COLO829 (cell line): ENCODE measurements at places on chromosomes 11 and 22.

DNA sequence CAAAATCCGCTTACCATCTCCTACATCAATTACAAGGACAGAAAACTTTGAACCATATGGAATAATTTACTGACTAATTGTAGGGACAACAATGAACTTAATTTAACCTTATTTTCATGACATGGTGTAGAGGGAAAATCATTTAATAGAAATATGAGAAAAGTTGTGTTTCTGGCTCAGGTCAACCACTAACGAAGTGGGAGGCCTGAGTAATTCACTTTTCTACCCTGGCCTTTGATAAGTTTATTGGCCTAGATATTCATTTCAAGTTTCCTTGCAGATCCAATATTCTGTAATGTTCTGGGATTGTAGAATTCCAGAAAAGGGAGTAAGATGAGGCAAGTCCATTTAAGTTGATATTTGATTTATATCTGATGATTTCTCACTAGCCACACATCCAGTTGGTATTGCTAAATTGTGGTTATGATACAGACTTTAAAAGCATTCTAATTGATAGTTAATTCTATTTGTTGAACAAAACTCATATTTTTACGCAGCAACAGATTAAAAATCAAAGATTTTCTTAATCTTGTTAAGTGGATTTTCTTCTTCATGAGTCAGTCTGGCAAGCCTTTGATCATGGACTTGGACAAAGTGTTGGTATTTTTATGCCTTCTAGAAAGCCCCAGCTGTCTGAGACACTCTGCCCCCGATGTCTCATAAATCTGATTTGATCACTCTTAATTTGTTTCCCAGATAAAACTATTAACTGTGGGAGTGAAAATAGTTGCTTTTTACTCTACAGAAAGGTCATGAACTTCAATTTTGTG is 336.5 kb downstream of the TMEM135 start:
- no peak for DNase-seq

DNA sequence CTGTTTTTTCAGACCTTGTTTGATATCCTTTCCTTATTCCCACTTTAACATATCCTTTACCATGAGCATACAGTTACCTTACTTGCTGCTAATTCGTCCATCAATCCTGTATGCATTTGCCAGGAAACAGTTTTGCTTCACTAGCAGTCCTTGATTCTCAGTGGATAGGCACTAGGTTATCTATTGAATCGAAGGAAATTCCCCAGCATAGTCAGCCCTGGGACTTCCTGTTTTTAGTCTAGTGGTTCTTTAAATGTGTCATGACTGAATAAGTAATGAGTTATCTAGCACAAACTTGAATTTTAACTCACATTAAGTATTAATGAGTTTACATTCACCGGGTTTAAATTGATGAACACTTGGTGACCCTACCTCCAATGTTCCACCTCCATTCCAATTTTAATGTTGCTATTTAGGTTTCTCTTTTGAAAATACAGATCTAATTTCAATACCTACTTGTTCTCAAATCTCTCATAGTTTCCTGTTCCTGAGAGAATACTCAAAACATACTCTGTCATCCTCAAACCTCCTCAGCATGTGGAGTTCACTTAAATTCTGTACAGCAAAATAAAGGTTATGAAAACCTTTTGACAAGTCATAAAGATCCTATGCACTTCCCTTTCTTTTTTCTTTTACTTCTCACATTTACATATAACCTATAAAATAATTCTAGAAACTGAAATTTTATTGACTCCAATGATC is 1375.1 kb upstream of the TENM4 start:
- DNase-seq: no peak

GRCh38 chr11:113288286-113288863 is 26.0 kb upstream of the TTC12 start:
- no peak for DNase-seq

DNA sequence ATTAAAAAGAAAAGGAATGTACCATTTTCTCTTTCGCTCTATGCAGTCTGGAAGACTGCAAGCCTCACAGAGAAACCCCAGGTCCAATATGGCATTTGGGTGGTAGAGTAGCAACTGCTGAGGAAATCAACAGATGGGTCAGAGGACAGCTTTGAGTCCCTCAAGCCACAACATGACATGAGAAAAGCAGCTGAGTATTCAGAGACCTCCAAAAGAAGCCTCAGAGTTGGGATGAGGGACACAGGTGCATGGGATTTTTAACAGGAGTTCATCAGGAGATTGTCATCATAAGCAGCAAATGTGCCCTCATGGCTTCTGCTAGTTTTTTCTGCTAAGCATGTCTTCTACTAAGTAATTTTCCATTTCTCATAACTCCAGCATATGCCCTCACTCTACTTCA is 111.6 kb downstream of the BLID start:
- no peak for DNase-seq

- DNase-seq: peak; percentile 90
Observed at GRCh38 chr11:6321961-6322362, 1.7 kb upstream of the CAVIN3 start.

- no peak for DNase-seq
Observed at GRCh38 chr11:83200035-83200434, 6.5 kb downstream of the ANKRD42 start.

GRCh38 chr22:23098230-23098705 is 27.9 kb downstream of the GNAZ start:
- no peak for DNase-seq

- DNase-seq: no peak
Observed at GRCh38 chr11:72233056-72233772, 8.6 kb downstream of the INPPL1 start.

DNA sequence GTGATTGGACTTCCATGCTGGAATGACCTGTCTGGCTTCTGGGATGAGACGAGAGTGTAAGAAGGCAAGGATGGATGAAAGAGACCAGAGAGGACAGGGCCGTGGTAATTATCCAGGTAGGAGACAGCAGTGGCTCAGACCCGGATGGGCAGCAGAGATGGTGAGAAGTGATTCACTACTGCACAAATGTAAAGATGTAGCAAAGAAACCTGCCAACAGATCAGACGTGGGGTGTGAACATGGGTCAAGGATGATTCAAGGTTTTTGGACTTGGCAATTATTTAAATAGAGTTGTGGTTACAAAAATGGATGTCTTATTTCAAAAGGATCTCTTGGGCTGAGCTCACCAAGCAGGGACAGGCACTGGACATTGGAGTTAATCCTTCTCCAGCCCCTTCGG is 32.7 kb downstream of the RIBC2 start:
- no peak for DNase-seq

GRCh38 chr22:41873391-41873790 is 40.5 kb downstream of the SREBF2 start:
- no peak for DNase-seq

DNA sequence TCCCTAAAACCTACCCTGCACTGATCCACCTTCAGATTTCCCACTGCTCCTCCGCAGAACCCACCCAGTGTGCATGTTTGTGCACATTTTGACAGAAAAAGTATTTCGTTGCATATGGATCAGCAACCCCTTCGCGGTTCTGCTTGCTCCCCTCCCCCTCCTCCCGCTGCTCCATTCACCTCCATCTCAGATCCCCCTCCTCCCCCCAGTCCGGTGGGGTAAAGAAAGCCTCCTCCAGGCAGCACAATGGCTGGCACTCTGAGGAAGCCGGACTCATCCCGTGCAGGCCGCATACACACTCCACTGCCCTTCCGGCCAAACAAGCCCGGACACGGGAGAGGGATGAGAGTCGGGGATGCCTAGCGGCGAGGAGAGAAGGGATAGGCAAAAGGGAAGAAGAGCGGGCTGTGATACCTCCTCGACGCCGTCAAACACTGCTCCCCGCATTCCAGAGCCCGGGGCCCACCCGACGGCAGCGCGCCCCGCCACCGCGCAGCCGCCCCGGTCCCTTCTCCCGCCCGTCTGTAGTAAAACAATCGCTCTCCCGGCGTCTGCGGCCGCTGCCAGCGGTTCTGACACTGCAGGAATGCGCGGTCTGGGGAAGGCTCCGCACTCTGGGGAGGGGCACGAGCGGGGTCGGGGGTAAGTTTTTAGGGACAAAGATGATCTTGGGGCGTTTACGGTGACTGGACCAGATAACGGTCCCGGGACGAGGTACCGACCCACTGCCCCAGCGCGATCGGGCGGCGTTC is 915 bp downstream of the FEZ1 start:
- no peak for DNase-seq

- DNase-seq: no peak
Observed at GRCh38 chr11:17525570-17525969, 18.6 kb downstream of the USH1C start.

- DNase-seq: no peak
Observed at GRCh38 chr22:24008381-24009226, 2.5 kb upstream of the CABIN1 start.

GRCh38 chr11:13080861-13081260 is 71.7 kb downstream of the RASSF10 start:
- DNase-seq: no peak

- DNase-seq: no peak
Observed at GRCh38 chr11:119347940-119348605, 1.6 kb upstream of the MFRP start.

- no peak for DNase-seq
Observed at GRCh38 chr22:22171357-22172218, 73.0 kb upstream of the VPREB1 start.

DNA sequence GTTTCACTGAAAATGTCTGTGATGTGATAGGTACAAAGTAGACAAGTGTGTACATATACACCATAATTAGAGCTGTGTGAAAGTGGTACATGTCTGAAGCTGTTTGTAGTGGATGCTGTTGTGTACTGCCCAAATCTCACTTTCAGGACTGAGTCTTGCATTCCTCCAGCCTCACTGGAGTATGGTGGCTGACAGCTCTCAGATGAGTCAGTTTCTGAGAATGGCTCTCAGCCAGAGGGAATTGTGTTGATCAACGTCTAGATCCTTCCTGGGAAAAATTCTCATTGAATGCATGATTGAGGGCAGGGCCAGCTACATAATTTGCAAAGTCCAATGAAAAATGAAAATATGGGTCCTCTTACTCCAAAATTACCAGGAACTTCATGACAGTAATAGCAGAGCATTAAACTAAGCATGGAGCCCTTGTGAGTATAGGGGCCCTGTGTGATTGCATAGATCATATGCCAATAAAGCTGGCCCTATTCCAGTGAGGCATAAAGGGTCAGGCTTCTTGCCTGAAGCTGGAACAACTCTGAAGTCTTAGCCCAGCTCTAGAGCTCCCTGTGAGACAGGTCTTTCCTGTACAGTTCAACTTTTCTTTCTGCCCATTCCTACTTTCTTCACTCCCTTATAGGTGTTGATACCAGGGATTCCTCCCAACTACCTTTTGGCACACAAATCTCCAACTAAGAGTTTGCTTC is 10.8 kb upstream of the CYP2R1 start:
- DNase-seq: peak; percentile 35

DNA sequence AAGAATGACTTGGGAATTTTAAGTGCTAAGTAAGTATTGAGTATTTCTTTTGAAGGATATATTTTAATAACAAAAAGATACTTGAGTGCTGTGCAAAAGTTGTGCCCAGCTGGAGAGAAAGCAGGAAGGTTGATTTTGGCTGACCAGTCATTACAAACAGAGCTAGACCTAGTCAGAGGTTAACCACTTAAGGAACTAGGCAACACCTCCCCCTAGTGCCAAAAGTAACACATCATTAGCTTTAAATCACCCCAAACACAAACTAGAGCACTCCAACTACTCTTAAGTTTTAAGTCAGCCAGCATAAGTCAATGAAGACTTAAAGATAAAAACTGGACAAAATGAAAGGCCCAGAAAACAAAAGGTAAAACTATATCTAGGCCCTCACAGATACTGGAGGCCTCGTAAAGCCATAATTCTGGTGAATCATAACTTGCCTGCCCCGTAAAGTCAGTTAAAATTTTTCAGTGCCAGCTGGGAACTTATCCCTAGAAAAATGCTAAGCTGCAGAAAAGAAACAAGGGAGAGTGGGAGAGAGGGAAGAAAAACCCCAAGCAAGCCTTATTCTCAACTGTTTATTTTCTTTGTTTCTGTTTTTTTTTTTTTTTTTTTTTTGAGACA is 4.6 kb downstream of the TMEM9B start:
- DNase-seq: peak; percentile 85

- DNase-seq: no peak
Observed at GRCh38 chr11:6481924-6482275, 599 bp downstream of the TIMM10B start.

DNA sequence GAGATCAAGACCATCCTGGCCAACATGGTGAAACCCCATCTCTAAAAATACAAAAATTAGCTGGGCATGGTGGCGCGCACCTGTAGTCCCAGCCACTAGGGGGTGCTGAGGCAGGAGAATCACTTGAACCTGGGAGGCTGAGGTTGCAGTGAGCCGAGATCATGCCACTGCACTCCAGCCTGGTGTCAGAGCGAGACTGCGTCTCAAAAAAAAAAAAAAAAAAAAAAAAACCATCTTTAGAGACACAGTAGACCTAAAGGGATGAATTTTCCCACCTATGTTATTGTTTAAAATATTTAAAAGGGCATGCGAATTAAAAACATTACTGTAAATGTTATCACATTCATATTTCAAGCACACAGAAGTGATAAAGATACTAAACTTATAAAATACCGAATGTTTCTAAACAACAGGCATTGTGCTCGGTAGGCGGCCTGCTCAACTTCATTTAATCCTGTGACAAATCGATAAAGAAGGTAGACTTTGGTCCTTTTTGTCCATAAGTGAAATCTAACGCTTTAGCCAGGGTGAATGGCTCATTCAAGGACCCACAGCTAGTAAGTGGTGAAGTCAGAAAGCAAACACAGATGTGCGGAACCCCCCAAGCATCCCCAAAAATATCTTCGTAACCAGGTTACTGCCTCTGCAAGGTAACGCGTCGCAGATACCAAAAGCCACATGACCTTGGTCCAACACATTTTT is 16.1 kb downstream of the NCAPD3 start:
- DNase-seq: no peak
